ENCODE measurements at places on chromosomes 7 and 10. TPM values are rescaled to one million over a fixed set of nuclear protein-coding genes. Genes with fewer than 3 reads are reported as not detected.

- peaks cover 41% of the 10 kb centered on the region for H3K4me1 ChIP-seq
- H3K4me3 ChIP-seq = no peak overlapping the region
Observed at GRCh38 chr7:30557245-30557644, 37.4 kb upstream of the GARS1 start.

The NYAP1 gene
- total RNA-seq = 0.52 TPM

The SFMBT2 gene
- 11.0 TPM for total RNA-seq

The MMD2 gene
- total RNA-seq = not detected
